ENCODE measurements at places on chromosomes 1 and 21.

- DNase-seq, result no peak
Observed at GRCh38 chr1:174405219-174405618, 42.5 kb upstream of the GPR52 start.

DNA sequence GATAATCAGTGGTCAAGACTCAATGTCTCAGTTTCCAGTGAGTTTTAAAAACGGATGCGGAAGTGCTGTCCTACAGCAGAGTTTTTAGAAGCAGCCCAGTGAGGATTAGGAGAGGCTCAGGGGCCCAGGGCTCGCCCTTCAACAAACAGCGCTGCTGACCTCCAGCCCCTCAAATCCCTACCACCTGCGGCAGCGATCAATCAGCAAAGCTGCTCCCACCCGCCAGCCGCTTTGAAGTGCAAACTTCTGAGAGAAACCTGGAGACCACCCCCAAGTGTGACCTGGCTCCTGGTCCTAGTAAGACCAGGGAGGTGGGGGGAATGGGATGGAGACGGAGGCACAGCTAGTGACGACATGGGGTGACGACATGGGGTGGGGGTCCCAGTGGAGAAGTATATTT lies 14.4 kb downstream of the ZBTB17 start:
- no peak for DNase-seq

GRCh38 chr1:178258536-178258935 lies 164.6 kb downstream of the RASAL2 start:
- no peak for DNase-seq

- DNase-seq, result no peak
Observed at GRCh38 chr21:33861125-33861524, 54.5 kb downstream of the ATP5PO start.

GRCh38 chr1:161510477-161510876 lies 5.2 kb downstream of the FCGR2A start:
- no peak for DNase-seq

GRCh38 chr1:187445066-187445465 lies 616.3 kb downstream of the PLA2G4A start:
- no peak for DNase-seq
